ENCODE measurements at places on chromosomes 7 and 10.

GRCh38 chr7:2156756-2157472, 75.8 kb downstream of the MAD1L1 start:
- no peak for DNase-seq

- DNase-seq: no peak
These were observed 338.5 kb downstream of the ADARB2 start for GRCh38 chr10:1398626-1399410.

- no peak for DNase-seq
These were observed 608.3 kb downstream of the MAGI2 start for GRCh38 chr7:78845155-78845554.

- DNase-seq: no peak
These were observed 51.5 kb upstream of the MYL10 start for GRCh38 chr7:101680406-101681145.

DNA sequence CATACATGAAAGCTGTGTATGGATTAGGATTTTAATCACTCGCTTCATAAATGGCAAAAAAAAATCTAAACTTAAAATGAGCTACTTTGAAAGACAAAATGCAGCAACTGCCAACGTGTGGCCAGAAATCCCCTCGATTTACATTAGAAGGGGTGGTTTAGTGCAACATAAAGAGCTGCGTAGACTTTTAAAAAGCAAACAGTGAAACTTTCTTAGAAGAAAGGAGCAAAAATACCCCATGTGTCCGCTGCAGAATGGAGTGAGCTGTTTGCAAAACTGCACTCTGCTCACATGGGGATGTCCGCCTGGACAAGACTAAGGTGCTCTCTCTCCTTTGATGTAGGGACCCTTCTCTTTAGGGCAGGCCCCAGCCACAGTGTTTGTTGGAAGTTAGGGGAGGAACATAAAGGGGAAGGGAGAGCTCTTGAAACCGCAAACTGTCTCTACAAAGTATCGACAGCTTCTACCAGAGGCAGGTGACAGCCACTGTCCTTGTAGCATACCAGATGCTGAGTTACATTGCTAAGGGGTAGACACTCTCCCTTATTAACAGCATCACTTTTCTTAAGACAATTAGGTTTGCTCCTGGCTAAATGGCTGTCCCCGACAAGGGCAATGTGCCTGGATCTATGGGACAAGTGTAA, 528.1 kb downstream of the KCNMA1 start:
- DNase-seq: no peak

GRCh38 chr10:13337827-13338196, 10.3 kb downstream of the SEPHS1 start:
- no peak for DNase-seq

- no peak for DNase-seq
These were observed 11.6 kb upstream of the ABHD11 start for GRCh38 chr7:73749931-73750776.
